Astrocyte of the spinal cord (primary cell): ENCODE measurements at places on chromosomes 1 and 21.
A peak's percentile ranks its signal among the peaks of the same experiment; 100 is the strongest.

DNA sequence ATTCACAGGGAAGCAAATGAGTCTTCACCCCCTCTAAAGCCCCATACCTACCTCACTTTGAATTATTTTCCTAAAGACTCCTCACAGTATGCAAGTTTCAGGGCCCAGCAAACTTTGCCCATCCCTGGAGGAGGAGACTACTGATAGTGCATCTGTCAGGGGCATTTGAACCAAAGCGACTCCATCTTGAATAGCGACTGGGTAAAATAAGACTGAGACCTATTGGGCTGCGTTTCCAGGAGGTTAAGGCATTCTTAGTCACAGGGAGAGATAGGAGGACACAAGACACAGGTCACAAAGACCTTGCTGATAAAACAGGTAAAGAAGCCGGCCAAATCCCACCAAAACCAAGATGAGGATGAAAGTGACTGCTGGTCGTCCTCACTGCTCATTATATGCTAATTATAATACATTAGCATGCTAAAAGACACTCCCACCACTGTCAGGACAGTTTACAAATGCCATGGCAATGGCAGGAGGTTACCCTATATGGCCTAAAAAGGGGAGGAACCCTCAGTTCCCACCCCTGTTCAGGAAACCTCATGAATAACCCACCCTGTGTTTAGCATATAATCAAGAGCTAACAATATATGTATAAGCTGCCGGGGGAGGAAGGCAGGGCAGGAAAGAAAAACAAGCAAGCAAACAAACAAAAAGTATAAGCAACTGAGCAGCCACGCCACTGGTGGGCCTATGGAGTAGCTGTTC, 3.3 kb upstream of the PKNOX1 start:
- DNase-seq = no peak

DNA sequence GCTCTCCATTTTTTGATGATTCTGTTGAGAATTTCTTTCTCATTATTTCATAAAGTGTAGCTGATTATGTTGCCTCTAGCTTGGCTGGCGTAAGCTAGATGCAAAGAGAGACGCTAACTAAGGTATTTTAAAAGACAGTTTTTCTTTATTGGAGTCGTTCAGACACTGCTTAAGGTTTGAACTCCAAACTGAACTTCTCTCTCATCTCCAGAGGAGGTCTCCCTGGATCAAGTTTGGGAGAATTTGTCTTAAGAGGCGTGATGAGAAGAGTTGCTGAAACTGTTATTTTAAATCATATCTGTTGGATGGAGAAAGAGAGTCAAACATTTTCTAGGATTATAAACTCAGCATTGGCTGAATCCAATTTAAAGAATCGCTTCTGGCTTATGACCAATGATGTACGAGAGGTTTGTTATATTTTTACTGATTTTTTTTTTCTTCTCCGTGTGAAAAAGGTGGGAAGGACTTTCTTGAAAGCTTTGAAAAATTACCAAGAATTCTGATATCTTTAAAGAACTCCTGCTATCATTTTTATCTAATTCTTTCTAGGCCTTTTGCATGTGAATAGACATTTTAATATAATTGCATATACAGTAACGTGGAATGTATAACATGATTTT, 34.0 kb downstream of the MAP3K7CL start:
- peak; percentile 89 for DNase-seq

GRCh38 chr1:211742889-211743529, 67.6 kb upstream of the NEK2 start:
- DNase-seq = no peak

DNA sequence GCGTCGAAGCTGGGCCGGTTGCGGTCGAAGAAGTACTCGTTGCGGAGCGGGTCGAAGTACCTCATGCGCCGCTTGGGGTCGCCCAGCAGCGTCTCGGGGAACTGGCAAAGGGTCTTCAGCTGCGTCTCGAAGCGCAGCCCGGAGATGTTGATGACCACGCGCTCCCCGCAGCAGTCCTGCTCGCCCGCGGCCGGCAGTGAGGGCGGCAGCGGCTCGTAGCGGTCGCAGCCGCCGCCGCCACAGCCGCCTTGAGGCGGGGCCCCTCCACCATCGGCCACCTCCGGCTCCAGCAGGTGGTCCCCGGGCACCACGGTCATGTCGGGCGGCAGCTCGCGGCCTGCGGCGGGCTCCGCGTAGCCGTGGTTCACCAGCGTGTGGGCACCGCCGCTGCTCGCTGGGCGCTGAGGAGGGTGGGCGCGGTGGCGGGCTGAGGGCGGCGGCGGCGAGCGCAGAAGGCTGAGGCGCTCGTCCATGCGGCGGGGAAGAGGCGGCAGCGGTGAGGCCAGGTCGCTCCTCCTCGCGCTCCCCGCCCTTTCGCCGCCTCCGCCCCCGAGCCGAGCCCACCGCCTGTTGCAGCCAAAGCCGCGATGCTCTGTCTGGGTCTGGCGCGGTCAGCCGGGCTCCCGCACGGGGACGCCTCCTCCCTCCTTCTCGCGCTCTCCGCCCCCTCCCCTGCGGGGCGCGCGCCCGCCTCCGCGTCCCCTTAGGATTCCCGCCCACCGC, at the start of gene KCNA3:
Gene KCNA3 (minus strand): TSS at position 604 of the 723 bp plus-strand sequence. CDS start 131 bp downstream, at position 473.
- no peak for DNase-seq

DNA sequence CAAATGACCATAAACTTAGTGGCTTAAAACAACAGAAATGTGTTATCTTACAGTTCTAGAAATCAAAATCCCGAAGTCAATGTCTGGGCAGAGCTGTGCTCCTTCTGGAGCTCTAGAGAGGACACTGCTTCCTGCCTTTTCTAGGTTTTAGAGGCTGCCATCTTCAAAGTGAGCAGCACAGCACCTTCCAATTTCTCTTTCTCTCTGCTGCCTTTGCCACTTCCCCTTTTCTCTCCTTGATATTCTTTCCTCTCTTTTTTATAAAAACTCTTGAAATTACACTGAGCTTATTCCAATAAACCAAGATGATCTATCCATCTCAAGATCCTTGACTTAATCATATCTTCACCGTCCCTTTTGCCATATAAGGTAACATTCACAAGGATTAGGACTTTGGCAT, 616.9 kb downstream of the PLPP3 start:
- no peak for DNase-seq

DNA sequence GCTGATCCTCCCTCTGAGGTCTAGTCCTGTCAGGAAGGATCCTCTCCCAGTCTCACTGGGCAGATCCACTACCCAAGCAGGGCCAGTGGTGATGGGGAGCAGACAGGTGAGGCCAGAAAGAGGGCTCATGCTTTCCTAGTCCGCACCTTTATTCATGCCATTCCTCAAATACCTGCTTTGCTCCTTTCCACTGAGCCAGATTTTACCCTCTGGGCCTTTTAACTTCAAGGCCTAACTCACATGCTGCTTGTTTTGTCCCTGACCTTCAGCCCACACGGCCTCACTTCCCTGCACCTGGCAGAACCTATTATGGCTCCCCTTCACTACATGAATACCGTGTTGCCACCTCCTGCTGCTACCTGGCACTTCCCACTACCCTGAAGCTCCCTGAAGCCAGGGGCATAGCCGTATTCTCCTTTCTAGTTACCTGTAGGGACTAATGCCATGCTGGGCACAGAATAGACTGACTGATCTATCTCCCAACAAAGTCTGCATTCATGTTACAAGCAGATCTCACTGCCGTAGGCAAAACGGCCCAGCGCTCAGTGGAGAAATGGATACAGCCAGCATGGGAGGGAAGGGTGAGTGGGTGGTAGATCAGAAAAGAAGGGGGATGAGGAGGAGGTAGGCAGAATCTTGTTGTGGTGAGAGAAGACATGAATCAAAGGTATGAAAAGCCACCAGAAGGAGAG, 36.1 kb upstream of the GOLT1A start:
- DNase-seq = no peak

GRCh38 chr1:161736335-161736969, 13.1 kb upstream of the DUSP12 start:
- peak; percentile 51 for DNase-seq

- DNase-seq = peak; percentile 50
Observed at GRCh38 chr1:153032677-153033308, 1.8 kb downstream of the SPRR1B start.

DNA sequence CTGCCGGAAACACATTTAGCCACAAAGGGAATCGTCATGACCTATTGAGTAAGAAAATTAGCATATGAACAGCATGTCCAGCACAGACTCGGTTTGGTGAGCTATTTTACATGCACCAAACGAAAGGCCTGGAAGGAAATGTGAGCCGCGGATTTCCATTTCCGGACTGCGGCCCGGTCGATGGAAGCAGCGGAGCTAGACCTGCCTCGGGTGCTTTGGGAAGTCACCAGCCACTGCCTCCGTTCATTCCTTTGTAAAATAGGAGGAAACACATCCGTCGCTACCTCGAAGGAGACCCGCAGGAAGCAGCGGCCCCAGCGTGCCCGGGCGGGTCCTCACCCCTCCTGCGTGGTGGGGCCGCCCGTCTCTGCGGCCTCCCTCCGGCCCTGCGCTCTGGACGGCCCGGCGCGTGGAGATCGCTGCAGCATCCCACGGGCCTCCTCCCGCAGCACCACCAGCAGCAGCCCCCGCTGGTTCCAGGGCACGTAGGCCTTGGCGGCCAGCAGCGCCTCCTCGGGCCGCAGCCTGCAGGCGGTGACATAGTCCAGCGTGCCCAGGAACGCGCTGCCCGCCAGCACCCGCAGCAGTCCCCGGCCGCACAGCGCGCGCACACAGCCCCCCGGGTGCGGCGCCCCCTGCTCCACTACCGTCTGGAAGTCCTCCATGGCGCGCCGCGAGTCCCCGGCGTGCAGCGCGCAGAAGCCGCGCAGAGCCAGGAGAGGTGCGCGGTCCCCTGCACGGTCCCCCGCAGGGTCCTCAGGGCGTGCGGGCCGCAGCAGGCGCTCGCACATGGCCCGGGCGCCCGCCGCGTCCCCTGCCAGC, 12.1 kb downstream of the TTC34 start:
- DNase-seq = no peak

DNA sequence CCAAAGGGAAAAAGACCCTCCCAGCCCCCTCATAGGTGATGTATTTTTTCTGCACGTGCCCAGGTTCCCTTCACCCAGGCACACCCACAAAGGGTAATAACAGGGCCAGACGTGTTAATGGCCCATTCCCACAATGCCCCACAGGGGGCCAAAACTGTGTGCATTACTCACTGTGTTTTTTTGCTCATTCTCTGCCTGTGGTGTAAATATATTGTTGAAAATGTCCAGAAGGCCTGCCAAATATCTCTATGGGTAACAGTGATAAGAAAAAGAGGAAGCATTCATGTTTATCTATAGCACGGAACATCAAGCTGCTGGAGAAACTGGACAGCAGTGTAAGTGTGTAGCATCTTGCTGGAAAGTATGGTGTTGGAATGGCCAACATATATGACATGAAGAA, 21.9 kb downstream of the RHEX start:
- no peak for DNase-seq

GRCh38 chr1:202289009-202289408, 52.7 kb downstream of the UBE2T start:
- DNase-seq = no peak

GRCh38 chr1:27292106-27292505, 29.9 kb upstream of the TMEM222 start:
- no peak for DNase-seq

- DNase-seq = no peak
Observed at GRCh38 chr1:227774051-227774731, 39.0 kb downstream of the SNAP47 start.

DNA sequence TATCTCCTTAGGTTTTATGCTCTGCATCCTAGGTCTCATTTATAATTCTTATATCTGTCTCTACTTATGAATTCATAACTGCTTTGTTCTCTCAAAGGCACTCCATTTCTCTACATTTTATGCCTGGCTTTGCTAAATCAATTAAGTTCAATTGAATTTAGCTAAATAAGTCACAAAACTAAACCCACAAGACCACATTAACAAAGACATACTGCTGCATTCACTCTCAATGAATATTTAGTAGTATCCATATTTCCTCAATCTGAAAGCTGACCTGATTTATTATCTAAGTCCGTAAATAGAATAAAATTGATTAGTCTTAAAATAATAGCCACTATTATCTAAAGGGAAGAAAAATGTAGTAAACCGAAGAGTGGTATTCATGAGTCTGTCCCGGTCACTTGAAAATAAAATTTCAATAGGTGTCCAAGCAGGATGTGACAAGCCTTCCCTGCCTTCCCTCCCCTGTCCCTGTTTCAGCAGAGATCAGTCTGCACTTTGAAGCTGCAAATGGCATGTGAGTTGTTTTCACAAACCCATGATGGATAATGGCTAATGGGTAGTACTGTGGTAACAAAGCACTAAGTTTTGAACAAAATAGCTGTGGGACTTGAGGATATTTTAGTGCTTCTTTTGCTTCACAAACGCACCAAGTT, 295.0 kb upstream of the NCAM2 start:
- DNase-seq = no peak

GRCh38 chr1:74586253-74586897, 74.0 kb upstream of the LRRC53 start:
- DNase-seq = peak; percentile 1

GRCh38 chr1:59071289-59071688, 225.6 kb upstream of the FGGY start:
- peak; percentile 52 for DNase-seq

GRCh38 chr1:228073857-228074545, 8.5 kb upstream of the ARF1 start:
- DNase-seq = no peak

GRCh38 chr1:33696311-33696710, 167.6 kb upstream of the HMGB4 start:
- no peak for DNase-seq

GRCh38 chr1:197103300-197103699, 36.2 kb upstream of the F13B start:
- no peak for DNase-seq

- peak; percentile 77 for DNase-seq
Observed at GRCh38 chr1:51189421-51190073, 46.5 kb upstream of the RNF11 start.

DNA sequence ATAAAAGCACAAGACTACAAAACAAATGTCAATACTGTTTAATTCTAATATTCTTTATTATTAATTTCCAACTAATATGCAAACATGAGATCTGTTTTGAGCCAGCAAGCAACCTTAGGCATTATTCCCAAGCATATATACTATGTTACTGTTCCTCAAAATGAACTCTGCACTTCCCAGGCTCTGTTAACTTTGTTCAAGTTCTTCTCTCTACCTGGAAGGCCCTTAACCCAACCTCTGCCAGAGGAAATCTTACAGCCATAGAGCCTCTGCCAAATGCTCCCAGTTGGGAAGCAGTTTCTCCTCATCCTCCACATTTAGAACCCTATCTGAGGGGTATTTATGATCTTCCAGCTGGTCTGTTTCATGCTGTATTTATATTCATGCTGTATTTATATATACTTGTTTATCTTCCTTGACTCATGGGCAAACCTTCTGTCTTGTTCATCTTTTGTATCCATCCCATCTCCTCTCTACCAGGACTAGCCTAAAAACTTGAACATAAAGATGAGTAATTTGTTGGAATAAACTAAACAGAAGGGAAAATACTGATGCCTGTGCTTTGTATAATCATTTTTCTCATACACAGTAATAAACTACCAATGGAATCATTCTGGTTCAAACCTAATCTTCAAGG, 5.3 kb downstream of the IVNS1ABP start:
- DNase-seq = no peak

DNA sequence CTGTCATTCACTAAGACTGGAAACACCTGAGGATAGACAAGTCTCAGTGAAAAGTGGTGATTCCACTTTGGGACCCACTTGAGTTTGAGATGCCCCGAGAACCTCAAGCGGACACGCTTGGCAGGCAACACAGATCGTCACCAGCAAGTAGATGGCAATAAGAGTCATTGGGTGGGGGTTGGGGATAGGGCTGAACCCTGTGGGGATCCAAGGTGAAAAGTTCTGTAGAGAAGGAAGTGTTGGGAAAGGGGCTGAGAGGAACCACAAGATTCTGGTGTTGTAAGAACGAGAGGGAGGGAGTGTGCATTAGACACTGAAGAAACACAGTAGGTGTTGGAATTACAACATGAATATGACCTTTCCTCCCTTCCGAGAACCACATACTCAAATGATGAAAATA, 45.4 kb upstream of the TDRD10 start:
- DNase-seq = no peak
